GF-D8 (cell line): ENCODE measurements at places on chromosomes 1 and 21.

GRCh38 chr1:189315035-189315901 is 1162.4 kb downstream of the BRINP3 start:
- DNase-seq = no peak

- DNase-seq = peak; percentile 95
Measured at GRCh38 chr1:243287652-243288051, 31.8 kb downstream of the SDCCAG8 start.

DNA sequence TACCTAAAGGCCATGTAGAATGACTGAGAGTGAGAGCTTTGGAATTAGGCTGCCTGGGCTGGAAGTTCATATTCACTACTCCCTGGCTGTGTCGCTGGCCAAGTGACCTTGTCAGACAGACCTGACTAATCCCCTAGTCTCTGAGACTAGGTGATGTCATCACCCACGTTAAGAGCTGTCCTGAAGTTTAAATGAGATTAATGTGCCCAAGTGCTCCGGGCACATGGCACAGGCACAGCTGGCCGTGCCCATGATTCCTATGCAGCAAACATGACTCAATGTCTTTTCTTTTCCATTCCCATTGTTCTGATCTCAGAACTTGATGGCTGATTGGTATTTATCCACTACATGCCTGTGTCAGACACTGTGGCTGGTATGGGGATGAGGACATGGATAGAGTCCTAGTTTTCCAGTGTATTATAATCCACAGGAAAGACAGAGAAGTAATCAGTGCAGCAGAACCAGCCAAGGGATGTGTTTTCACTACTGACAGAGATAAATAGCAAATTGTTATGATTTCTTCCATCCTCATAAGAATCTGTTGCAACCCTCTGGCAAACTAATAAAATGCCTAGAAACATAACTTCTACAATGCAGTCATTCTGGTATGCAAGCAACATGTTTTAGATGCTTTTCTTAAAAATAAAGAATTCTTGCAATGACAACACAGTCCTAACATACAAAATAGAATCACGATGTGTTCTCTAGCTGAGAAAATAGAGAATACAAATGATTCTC is 180.9 kb downstream of the PCP4 start:
- DNase-seq = no peak

DNA sequence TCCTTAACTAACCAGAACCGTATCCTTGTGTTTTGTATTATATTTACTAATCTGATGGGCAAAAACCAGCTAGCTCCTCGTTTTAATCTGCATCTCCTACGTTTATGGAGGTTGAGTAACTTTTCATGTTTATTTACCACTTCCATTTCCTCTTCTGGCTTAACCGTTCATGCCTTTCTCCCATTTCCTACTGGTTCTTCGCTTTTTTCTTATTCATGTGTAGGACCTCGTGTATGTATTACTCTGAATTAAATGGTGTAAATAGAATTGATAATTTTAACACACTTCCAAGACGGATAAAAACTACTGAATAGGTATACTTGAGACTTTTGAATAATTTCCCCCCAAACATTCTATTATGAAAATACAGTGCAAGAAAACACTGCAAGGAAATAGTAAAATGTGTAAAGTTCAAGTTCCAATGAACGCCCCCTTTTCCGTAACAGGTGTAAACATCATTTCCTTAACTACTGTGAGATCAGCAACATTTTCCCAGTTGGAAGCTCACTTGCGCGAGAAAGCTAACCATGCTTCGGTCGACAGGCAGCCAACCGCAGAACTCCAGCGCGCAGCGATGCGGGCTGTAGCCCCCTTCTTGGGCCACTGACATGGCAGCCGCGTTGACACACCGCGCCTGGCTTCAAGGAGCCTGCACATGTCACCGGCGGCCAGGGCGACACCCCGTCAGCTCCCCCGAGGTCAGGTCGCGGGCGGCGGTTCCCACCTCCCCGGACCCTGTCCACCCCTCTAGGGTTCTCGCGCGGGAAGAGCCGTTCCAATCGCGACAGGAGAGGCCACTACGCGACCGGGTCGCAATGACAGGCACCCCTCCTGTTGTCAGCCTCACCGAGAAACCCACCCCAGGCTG is 816 bp downstream of the EDEM3 start:
- DNase-seq = peak; percentile 63

DNA sequence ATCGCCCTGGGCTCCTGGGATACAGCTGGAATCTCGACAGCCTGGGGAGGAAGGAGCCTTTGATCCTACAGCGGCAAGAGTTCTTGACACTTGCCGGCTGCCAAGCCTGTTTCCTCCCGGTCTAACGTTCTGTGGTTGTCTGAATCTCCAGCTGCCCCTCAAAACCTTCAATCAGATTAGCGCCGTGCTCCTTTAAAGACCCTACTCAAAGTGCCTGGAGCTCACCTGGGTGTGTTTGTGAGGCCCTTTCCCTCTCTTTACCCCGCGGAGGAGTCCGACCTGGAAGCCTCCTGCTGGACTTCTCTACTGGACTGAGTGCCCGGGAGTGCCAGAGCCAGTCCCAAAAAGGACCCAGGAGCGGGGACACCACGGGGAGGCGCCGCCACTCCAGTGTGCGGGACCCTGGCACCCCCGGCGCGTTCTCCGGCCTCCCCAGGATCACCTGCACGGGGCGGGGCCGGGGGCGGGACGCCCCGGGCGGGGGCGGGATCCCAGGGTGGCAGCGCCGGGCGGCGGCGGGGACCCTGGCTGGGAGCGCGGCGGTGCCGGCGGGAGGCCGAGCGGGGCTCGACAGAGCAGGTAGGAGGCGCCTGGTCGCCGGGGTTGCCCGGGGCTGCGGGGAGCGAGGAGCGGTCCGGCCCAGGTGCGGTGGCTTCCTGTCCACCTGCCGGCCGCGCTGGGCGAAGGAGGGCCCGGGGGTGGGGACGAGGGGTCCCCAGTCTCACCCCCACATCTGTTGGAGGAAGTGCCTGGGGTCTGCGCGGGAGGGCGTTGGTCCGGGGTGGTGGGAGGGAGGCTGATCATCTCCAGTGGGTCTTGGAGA is at the start of gene NCMAP:
Gene NCMAP (plus strand): TSS at position 497 of the 823 bp plus-strand sequence. CDS start 39,344 bp downstream, outside the sequence.
- DNase-seq = no peak

DNA sequence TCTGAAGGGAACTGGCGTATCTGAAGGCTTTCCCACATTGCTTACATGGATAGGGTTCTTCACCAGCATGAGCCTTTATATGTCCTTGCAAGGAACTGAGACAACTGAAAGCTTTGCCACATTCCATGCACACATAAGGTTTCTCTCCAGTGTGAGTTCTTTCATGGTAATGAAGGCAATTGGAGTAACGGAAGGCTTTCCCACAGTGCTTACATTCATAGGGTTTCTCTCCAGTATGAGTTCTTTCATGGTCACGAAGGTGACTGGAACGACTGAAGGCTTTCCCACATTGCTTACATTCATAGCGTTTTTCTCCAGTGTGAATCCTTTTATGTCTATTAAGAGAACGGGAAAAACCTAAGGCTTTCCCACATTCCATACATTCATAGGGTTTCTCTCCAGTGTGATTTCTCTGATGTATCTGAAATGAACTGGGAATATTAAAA is 15.0 kb downstream of the ZNF124 start:
- no peak for DNase-seq

DNA sequence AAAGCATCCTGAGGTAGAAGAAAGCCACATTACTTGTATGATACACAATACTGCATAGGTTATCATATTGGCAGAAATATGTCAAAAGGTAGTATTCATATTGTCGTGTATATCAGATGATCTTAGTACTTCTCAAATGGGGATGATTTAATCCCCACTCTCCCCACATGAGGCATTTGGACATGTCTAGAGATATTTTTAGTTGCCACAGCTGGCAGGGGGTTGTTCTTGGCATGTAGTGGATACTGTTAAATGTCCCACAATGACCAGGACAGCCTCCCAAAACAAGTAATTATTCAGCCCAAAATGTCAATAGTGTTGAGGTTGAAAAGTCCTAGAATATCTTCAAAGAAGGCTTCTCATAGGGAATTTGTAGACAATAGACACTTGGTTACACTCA is 162.8 kb downstream of the NEGR1 start:
- DNase-seq = no peak

DNA sequence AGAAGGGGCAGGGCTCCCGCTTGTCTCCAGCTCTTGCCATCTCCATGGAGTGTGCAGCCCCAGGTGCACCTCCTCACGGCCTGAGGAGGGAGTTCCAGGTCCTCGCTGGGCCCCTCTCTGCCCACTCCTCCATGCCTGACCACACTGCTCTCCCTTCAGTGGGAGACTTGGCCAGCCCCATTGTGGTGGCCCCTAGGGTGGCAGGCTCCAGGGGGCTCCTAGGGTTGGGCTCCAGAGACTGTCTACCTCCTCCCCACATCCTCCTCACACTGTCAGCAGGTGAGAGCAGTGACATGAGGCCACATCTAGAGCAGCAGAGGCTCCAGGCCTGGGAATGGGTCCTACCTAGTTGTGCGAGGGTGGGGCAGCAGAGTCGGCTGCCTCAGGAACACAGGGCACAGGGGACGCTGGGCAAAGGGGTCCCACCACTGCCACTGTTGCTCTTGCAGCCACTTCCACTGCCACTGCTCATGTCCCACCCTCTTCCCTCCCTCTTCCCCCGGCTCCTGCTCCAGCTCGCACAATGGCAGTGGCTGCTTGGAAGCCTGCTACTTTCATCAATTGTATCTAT is 514.8 kb downstream of the MRPL39 start:
- no peak for DNase-seq

DNA sequence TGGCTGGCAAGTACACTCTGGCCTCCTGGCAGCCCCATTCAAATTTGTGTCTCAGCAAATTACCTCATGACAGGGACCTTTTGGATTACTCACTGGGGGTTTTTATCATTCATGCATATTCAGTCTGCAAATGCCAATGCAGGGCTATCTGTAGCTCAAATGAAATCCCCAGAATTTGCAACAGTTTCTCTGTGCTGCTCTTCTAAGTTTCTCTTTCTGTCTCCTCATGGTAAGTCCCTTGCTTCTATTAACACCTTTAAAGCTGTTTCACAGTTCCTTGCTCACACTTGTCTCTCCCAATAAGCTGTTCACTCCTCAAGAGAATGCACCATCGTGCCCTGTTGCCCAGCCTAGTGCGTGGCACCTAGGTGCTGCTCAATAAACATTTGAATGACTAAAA is 3.3 kb upstream of the FAM78B start:
- DNase-seq = no peak

DNA sequence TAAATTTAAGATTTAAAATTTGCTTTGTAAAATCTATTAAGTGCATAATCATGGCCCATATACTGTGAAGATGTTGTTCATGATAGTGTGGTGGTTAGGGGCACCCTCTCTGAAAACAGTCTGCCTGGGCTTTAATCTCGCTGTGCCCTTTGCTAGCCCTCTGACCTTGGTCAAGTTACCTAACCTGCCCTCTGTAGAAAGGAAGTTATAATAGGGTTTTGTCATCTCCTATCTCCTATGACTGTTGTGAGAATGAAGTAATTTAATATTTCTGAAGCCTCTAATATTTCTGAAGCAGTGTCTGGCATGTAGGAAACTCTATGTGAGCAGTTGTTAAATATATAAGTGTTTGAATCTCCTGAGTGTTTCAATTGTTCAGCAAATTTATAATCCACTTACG is 116.6 kb upstream of the IVNS1ABP start:
- no peak for DNase-seq

DNA sequence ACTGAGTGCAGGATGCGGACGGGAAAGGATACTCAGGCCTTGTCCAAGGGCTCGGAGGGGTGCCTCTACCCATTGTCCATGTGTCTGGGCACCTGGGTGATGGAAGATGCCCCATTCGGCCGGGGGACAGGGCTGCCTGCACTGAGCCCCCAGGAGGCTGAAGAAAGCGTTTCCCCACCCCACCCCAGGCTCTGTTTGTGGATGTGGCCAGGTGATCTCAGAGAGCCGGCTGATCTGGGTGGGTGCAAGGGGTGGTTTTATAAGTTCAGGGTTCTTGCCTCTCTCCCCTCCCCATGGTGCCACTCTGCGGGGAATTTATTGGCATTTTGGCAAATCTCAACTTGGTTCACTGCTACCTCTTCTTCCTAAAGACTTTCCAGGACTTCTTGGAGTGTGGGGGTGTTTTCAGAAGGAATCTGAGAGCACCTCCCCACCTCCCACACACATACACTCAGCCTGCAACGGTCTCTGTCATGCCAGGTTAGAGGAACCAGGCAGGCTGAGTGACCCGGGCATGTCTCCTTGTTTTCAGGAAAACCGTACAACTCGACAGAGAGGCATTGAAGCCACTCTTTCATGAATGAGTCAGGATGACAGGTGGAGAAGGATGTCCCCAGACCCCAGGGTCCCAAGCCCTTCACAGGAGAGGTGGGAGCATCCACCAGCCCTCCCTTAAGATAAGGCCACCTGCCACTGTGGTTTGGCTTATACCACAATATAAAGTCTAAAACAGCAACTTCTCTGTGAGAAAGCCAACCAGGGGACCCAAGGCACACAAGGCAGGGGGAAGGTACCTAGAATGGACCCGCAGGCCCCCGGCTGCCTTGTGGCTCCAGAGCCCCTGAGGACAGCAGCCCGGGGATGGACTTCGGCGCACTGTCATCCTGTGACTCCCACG is 174.9 kb downstream of the ETS2 start:
- no peak for DNase-seq

- DNase-seq = no peak
Measured at GRCh38 chr1:155077758-155078445, 735 bp upstream of the EFNA3 start.

GRCh38 chr1:1760345-1760650 is 18.0 kb downstream of the NADK start:
- DNase-seq = no peak

DNA sequence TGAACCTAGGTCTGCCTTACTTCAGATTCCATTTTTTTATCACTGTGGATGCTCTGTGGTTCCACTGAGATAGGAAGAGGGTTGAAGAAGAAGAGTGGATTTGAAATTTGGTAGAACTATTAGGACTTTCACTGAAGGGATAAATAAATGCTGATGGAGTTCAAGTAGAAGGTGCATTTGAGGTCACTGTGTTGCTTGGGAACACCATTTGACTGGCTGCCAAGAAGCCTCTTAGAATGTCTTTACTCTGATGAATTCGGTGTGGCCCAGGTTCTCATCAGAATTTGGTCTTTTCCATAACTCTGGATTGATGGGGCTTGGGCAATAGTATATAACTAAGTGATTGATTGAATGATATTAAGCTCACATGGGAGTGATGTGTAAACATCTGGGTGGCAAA is 11.9 kb downstream of the XPR1 start:
- DNase-seq = no peak

GRCh38 chr1:55720261-55720660 is 505.1 kb upstream of the USP24 start:
- DNase-seq = no peak
